Hematopoietic multipotent progenitor cell treated with erythropoietin and hydrocortisone succinate and interleukin-3 and kit ligand, for 15 days (in vitro differentiated cells): ENCODE measurements at places on chromosomes 1 and 21.

DNA sequence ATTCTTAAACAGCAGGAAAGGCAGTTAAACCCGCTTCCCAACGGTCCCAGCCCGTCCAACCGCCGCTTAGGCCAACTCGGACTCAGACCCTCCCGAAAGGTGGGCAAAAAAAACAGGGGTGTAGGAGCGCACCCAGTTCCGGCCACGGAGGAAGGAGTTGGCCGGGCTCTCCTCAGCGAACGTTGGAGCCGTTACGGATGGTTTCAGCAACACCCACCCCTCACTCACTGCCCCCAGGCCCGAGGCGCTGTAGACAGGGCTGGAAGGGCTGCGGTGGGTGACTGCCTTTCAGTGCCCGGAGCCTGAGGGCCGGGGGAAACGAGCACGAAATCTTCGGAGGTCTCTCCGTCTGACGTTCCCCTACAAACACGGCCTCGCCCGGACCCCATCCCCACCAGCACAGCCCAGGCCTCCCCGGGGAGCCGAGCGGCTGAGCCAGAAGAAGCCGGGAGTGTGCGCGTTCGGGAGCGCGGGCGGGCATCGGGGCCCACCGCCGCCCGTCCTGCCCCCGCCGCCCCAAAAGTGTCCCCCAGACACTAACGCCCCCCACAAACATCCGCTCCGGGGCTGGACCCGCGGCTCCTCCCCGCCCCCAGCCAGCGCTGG lies 1.3 kb downstream of the KDM5B start:
- no peak for DNase-seq

GRCh38 chr1:180235077-180235501 lies 5.0 kb downstream of the LHX4 start:
- no peak for DNase-seq

- DNase-seq: no peak
Observed at GRCh38 chr1:95003433-95003738, 69.4 kb downstream of the ALG14 start.

DNA sequence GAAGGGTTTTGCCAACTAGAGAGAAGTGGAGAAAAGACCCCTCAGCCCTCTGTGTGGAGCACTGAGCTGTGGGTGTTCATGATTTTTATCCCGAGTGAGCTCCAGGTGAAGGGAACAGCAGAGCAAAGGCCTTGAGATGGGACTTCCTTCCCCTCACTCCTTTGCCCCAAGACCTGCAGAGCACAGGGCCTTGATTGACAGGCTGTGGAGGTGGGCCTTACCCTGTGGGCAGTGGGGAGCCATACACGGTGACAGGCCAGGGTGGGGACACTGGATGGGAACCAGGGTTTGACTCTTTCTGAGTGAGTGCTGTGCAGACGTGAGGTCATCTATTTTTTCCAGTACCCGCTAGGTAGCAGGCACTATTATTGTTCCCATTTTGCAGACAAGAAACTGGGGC lies 10.5 kb downstream of the KCNQ4 start:
- no peak for DNase-seq

DNA sequence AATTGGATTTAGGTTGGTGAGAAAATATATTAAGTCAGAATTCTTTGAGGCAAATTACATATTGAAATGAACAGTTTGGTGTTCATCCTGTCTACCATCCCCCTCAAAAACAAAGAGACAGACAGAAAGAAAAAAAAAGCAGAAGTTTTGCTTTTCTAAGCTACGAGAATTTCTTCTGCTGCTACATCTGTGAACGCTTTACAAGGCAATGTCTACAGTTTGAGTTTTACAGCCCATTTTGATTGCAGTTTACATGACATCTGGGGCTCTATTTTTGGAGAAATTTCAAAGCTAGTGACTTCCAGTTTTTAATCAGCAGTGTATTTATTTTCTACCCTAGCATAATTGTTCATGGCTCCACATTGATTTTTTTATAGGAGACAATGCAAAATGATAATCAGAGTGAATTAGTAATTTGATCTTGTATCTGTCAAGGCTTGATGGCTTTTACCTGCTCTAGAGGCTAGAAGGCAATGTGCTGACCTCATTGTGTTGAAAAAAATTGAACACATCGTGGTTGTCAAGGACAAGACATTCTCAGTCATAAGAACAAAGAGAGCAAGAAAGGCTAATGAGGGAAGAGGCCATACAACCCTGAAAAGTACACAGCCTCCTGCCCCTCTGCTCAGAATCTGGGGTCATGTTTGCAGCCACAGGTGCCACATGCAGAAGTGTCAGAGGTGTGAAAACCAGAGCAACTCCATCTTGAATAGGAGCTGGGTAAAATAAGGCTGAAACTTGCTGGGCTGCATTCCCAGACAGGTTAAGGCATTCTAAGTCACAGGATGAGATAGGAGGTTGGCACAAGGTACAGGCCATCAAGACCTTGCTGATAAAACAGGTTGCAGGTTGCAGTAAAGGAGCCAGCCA lies 201.0 kb upstream of the CAMK1G start:
- no peak for DNase-seq

- no peak for DNase-seq
Observed at GRCh38 chr1:179476484-179476883, 99.3 kb downstream of the NPHS2 start.

DNA sequence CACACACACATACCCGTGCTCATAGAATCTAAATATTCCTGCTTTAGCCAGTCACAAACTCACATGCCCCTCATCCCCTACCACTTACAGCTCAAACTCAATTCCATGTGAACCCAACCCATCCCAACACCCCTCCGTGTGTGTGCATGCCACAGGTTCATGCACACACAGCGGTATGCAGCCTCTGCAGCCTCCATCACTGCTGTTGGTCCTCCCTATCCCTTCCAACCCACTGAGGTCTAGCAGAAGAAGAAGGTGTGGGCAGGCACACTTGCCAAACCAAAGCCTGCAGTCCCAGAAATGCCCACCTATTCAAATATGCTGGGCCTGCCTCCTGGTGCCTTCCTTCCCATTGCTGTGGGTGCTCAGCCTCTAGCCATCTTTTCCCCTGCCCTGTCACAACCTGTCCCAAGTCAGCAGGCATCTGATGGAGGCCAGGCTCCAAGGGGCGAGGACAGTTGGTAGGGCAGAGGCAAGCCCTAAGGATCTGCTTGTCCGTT lies 26.2 kb downstream of the SLC2A1 start:
- no peak for DNase-seq

DNA sequence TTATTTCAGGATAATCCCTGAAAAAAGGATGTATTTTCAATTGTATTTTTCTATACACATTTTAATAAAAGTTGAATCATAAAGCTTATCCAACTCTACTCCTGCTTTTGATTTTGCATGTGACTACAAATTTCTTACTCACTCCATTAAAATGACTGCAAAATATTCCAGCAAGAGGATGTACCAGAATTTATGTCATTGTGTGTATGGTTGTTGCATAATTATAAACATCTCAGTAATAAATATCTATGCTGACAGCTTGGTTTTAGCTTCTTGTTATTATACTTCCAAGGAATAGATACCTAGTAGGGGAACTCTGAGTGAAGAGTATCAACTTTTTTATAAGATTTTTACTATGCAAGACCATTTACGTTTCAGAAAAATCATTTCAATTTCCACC lies 463.2 kb upstream of the RUNX1 start:
- DNase-seq: no peak

DNA sequence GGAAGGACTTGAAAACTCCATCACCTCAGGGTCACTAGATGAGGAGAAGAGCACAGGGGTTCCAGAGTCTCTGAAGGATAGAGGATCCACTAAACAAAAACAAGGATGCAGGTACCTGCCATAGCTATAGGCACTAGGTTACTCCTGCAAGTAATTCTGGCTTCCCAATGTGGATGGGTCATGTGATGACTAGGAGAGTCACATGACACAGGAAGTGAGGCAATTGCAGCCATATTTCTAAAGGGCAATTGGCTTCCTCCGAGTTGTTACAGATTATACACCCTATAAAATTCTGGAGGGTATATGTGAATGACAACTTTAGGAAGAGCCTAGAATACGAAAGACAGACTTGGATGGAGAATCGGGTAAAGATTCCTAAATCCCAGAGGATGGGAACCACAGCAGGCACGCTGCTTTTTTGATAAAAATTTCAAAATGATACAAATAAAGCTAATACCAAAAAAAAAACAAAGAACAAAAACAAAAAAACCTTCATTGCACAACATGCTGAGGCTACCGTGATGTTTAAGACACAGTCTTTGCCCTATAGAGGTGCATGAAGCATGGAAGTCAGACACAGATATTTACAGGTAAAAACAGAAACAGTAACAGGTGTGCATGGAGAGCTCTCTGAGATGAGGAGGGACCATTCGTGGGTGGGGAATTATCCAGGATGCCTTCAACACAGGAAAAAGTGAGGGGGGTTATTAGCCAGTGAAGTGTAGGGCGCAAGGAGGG lies 10.5 kb downstream of the MTX1 start:
- peak; percentile 39 for DNase-seq

- DNase-seq: no peak
Observed at GRCh38 chr1:236904892-236905741, 99.1 kb downstream of the MT1HL1 start.

- DNase-seq: no peak
Observed at GRCh38 chr1:112508278-112509004, at the start of gene WNT2B. Gene WNT2B, plus strand, starts transcription at chr1:112508965. Its CDS starts 298 bp downstream, at chr1:112509263.

GRCh38 chr1:223030871-223031400 lies 112.1 kb downstream of the TLR5 start:
- DNase-seq: no peak

- DNase-seq: no peak
Observed at GRCh38 chr1:24564695-24565094, 8.8 kb downstream of the NCMAP start.

- DNase-seq: peak; percentile 84
Observed at GRCh38 chr1:46527474-46528296, 23.8 kb downstream of the KNCN start.

DNA sequence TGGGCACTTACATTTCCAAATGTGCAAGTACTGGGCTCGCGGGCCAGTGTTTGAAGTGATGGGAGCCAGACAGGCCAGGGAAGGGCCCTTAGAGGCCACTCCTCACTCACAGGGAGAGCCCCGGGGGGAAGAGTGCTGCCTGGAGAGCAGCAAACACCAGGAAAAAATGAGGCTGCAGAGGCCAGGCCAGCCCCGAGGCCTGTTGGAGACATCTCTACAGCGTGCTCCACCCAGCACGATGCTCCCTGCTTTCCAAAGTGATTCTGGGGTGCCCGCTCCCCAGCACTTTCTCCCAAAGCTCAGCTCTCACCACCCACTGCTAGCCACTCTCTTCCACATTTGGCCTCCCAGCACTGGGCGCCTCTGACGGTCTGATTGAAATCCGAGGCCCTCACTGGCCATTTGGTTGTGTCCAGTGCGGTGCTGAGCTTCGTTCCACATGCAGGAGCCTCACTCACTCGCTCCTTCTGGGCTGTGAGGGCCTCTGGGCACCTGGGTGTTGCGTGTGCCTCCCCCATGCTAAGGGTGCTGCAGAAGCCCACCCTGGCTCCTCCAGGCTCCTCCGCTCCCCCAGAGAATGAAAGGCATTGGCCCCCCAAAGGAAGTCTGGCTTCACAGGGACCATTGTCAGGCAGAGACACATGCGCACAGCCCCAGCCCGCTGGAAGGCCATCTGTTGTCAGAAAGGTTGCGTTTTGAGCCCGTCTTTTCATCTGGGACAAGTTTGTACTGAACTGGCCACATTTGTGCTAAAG lies 385.4 kb upstream of the VAMP3 start:
- no peak for DNase-seq

GRCh38 chr1:45348020-45348419 lies 7.8 kb upstream of the MUTYH start:
- DNase-seq: no peak

DNA sequence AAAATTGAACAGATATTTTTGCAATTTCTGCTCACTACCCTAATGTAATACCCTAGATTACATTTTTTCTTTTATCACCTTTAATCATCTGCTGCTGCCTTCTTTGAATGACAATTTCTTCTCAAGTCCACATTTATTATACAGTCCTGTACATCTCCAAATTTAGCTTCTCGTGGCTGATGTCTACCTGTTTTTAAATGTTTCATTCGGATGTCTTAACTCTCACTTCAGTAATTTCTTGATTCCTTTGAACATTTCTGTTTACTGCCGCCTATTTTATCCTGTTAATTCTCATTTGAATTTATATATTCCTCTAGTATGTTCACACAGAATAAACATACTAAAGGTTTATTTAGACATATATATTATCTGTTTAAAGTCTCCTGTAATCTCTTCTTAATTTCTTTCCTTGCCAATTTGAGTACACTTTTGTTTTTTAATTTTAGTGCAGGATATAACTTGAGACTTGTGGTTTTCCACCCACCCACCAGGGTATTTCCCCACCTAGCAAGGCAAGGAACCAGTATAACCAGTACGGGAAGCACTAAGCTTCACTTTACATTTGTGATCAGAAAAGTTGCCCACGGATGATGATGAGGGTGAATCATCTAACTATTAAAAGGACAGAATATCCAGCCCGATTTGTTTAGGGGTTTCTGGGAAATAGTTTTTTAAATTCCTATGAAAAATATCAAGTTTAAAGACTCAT lies 12.7 kb downstream of the INSL5 start:
- no peak for DNase-seq

- no peak for DNase-seq
Observed at GRCh38 chr1:185427264-185427663, 110.2 kb upstream of the IVNS1ABP start.

DNA sequence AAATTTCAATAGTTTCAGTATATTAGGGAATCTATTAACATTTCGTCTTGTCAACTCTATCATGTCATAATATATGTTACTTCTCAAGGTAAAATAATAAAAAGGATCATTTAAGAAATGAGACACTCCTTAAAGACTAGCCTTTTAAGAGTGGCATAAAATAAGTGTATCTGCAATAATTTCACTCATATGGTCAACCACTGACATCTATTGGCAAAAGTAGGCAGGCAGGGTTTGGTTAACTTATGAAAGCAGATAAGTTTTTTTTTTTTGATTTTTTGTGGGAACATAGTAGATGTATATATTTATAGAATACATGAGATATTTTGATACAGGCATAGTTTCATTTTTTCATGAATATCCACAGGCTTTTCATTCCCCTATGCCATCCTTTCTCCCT lies 5.5 kb upstream of the RGS21 start:
- peak; percentile 19 for DNase-seq

DNA sequence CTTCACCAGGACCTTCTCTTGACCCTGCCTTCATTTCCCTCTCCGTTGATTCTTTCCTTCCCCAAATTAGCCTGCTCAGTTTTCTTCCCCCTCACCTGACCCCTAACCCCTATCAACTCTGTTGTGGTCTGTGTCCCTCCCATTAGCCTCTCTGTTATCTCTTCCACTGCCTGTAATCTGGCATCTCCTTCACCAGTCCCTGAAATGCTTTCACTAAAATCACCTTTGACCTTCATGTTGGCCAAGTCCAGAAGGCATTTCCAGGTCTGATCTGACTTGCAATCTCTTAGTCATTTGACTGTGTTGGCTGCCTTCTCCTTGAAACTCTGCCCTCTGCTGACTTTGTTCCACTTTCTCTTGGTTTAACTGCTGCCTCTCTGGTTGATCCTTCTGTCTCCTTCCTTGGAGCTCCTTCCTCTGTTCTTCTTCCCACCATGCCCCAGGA lies 28.2 kb downstream of the ATP8B2 start:
- peak; percentile 64 for DNase-seq

GRCh38 chr1:18109058-18109755 lies 1.6 kb downstream of the IGSF21 start:
- no peak for DNase-seq

GRCh38 chr1:87091425-87091824 lies 177.0 kb downstream of the HS2ST1 start:
- no peak for DNase-seq
